ENCODE measurements at places on chromosomes 3 and 15.

GRCh38 chr3:67357610-67358458 lies 296.6 kb downstream of the SUCLG2 start:
- peak; percentile 40 for DNase-seq

DNA sequence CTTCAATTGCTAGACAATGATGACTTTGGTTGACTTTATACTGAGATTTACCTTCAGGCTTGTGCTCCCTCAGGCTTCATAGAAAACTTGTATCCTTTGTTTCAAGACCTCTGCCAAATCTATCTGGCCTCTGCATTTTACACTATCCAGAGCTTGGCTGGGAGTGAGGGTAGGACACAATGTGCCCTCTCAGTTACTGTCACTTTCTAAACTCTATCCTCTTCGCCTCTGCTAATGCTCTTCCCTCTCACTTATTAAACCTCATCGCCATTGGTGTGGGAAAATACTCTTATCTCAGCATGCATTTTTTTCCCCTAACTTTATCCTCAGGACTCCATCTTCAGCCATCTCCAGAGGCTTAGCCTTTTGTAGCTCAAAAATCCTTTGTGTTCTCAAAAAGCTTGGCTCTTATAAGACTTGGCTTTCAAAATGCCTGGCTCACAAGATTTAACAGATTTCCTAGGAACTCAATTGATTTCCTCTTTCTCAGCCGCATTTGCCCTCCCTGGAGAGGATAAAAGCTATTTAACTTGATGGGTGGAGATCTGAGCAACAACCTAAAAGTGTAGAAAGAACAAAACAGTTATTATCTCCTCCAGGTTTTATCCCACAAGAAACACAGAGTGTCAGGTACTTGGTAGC lies 28.3 kb downstream of the SUCNR1 start:
- no peak for DNase-seq

DNA sequence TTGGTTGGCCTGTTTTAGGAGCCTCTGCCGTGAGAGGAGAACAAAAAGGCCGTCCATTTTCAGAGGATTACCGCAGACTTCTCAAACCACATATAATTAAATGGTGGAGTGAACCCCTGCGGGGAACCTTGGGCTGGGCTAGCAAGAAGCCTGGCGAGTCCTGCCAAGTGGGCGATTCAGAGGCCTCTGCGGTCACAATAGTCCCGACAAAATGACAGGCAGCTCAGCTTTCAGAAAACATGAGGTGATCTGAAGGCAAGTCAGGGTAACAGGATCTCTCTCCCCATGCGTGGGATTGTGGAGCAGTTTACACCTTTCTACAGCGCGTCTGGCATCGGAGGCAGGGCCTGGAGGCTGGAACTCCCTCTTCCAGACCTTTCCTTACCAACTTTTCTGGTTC lies 134.8 kb downstream of the ASB7 start:
- no peak for DNase-seq

DNA sequence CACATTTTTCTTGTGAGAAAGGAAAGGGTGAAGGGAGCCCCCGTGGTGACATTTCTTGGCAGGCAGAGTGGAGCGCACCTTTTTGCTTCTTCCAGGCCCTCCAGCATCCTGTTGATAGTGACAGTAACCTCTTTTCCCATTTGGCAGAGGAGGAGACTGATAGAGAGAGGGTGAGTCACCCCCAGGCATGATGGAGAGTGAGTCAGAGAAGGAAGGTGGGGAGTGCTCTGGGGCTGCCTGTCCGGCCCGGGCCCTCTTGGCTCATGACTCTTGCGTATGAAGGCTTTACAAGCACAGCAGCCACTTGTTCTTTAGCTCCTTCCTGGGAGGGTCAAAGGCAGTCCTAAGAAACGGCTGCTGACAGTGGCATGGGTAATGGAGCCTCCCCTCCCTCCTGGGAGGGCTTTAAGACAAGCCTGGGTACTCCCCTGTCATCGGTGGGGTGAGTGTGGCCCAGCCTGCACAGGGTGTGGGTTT lies 16.0 kb downstream of the ANKRD63 start:
- DNase-seq = peak; percentile 95

- DNase-seq = no peak
Observed at GRCh38 chr3:43273416-43273815, 12.9 kb upstream of the SNRK start.

GRCh38 chr15:93246266-93247242 lies 157.5 kb upstream of the RGMA start:
- no peak for DNase-seq

- no peak for DNase-seq
Observed at GRCh38 chr3:158775426-158776410, 26.1 kb upstream of the MFSD1 start.

GRCh38 chr3:33211444-33211843 lies 7.2 kb downstream of the SUSD5 start:
- peak; percentile 84 for DNase-seq

- DNase-seq = no peak
Observed at GRCh38 chr3:49422379-49423248, at the start of gene AMT. AMT (minus strand) TSS chr3:49422473; CDS start chr3:49422450, 23 bp downstream.

GRCh38 chr3:151539599-151539998 lies 78.7 kb upstream of the IGSF10 start:
- no peak for DNase-seq

- no peak for DNase-seq
Observed at GRCh38 chr15:80565988-80566387, 129.1 kb upstream of the ABHD17C start.

DNA sequence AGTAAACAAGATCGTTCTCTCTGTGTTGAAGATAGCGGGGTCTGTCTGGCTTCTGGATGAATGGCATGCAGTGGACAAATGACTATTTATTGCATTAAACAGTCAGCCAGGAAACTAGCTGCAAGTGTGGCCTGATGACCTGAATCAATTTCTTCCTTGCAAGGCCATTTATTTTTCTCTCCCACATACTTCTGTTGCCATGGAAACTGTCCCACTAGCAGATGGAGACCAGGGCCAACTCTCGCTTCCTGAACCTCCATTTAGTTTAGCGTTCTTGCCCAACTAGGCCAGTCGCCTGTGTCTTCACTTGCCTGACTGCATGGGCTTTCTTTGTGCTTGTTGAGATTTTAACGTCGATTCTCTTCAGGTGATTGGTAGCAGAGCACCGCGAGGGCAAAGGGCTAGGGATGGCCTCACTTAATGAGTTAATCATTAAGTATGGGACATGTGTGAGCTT lies 27.6 kb downstream of the LMCD1 start:
- no peak for DNase-seq

GRCh38 chr15:101444807-101445508 lies 44.5 kb downstream of the PCSK6 start:
- DNase-seq = no peak

DNA sequence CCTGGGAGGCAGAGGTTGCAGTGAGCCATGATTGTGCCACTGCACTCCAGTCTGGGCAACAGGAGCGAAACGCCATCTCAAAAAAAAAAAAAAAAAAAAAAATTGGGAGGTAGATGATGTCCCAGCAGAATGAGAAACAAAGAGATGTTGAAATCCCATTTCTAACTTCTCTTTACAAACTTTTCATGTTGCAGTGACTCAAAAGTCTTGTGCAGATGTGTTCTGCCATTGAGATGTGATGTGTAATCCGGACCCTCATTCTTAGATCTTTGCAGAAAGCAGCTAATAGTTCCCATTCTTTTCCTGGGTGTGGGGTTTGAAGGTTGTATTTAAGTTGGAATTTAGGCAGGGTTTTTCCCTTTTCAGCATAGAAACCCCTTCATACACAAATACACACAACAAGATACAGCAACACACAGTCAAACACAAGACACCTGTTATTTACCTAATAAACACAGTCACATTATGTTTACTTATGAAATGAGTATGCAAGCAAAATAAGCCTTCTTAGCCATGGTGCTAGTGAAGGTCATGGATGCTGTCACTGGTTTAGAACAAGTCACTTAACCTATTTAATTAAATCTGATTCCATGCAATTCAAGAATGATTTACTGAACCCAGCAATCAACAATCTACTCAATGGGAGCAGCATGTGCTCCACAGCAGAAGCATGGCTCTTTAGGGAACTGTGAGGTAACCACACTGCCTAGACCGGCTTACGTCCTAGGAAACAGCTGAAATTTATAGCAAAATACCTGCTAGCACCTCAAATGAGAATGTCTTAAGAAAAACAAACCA lies 14.9 kb downstream of the SIAH2 start:
- no peak for DNase-seq

GRCh38 chr15:31974154-31974794 lies 56.0 kb upstream of the CHRNA7 start:
- DNase-seq = no peak

- peak; percentile 30 for DNase-seq
Observed at GRCh38 chr3:107430214-107430995, 53.2 kb downstream of the CCDC54 start.

- peak; percentile 33 for DNase-seq
Observed at GRCh38 chr3:177146646-177147045, 50.6 kb downstream of the TBL1XR1 start.

DNA sequence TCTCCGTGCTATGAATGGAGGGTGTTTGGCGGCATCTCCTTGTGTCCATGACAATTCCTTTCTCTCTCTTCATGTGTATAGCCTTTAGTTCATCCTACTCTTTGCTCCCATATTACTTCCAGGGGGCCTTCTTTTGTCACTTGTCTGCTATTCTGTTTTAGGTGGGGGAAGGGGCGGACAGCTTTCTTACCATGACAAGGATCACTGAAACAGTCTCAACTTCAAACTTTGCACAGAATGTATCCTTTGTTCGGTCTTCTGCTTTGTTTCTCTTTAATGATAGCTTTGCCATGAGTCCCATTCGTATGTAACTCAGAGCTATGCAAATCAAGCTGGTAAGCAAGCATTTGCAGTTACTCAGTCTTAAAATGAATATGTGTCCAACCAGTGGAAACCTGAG lies 294.2 kb downstream of the TIGIT start:
- no peak for DNase-seq

DNA sequence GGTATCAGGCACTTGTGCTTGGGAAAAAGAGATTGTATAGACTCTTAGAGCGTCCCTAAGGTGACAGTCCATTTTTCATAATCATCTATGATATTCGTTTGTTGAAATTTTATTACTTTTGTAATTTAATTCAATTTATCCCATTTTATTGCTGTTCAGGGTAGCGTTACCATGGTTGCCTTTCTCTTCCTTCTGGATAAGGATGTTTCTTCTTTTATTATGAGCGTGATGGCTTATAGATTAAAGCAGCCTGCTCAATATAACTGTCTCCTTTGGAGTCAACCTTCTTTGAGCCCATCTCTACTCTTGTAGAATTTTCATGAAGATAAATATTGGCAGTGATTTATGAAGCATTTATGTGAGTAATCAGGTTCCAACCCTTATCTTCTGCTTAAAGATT lies 182.0 kb downstream of the LRTM1 start:
- DNase-seq = no peak

DNA sequence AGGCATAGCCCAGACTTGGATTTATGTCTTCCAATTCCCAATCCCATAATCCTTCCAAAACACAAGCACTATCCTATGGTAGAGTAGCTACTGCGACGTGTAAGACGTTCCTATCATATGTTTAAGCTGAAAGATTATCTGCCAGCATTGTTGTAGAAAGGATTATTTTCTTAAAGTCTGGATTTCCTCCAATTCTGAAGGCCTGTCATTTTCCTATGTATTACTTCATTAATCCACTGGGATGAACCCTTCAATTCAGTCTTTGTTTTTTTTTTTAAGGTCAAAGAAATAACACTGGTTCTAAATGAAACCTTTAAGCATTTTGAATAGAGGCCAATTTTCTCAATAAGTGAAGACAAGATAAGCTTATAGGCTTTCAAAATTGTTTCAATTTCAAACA lies 289.0 kb downstream of the SLC9A9 start:
- DNase-seq = no peak
